ENCODE measurements at places on chromosomes 5 and 9.

DNA sequence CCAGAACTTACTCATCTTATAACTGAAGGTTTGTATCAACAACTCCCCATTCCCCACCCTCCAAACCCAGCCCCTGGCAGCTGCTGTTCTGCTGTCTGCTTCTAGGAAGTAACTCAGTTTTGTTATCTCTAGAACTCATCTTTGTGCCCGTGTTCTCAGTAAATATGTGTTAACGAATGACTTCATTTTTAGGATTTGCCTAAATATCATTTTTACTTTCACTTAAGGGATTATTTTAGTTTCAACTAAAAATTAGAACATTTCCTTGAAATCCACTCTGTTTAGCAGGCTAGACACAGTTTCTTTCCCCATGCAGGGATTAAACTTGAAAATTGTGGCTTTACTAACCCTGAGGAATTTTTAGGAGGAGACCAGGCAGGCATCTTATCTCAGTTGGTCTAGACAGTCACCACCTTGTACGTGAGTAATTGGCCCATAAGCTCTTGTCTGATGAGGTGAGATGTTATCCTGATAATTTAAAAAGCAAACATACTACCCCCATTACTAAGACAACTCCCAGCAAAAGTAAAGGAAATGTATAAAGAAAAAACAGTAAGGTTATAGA lies 68.2 kb upstream of the TNFAIP8 start:
- DNase-seq: no peak

DNA sequence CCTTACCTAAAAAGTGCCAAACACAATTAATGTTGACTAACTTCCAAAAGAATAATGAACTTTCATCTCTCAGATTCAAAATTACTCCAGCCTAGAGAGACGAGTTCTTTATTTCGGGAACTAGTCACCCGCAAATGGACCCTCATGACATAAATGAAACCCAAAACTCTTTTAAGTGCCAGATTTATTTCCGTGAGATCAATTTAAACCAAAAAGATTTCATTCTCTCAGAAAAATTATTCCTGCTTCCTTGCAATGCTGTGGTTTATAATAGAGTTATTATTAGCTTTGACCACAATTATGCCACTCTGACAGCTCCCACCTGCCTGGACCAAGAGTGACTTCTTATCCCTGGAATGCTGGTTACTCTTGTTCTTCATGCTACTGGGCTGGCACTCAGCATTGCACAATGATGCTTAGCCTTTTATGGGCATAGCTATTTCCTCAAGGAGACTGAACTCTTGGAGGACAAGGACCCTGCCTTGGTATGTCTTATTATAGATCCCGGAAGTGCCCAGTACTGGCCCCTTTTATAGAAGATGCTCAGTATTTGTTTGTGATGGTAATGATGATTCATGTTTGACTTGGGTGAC lies 183.5 kb downstream of the SNX18 start:
- no peak for DNase-seq

GRCh38 chr9:80507611-80508010 lies 935.8 kb downstream of the TLE4 start:
- DNase-seq: no peak

GRCh38 chr5:76927961-76928360 lies 24.9 kb upstream of the CRHBP start:
- no peak for DNase-seq

DNA sequence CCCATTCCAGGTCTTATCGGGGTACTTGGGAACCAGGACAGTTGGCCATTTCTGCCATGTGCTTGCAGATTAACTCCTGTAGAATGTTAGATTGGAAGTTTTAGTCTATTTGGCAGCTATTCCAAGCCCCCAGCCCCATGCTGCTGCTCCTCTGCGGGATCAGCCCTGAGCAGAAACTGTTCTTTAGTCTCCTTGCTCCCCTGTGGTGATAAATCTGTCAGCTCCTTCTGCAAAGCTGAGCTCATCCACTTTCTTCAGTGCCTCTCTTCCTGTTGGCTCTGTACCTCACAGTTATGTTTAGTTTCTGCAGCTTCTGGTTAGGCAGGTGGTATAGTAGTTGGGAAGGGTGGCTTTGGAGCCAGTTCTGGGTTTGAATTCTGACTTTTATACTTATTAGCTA lies 170.4 kb downstream of the GRIA1 start:
- DNase-seq: no peak

DNA sequence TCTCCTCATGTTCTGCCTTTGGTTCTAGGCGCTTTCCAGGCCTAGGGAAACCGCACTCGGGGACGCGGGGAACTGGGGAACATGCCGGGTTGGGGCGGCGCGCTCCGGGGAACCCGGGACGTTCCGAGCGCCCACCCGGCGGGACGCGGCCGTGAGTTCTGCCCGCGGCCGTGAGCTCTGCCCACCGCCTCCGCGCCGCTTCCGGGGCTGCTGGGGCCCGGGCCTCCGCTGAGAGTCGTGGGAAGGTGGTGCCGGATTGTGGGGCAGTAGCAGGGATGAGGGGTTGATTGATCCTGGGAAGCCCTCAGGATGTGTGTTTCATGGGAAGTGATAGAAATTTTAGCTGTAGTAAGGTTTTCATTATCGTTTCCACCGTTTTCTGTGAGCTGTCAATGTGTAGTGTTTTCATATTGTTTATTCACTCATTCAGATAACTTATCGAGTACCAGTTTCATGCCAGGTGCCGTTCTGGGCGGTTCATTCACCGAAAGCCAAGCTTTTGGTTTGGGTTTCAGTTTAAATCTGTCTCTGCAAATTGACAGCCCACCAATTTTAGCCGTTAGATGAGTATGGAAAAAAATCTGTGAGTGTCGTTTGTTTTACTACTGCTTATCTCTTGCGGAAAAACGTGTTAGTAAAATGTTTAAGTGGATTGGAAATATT lies 657 bp downstream of the MTRR start:
- DNase-seq: no peak

GRCh38 chr5:109654455-109654854 lies 35.3 kb upstream of the MAN2A1 start:
- no peak for DNase-seq

DNA sequence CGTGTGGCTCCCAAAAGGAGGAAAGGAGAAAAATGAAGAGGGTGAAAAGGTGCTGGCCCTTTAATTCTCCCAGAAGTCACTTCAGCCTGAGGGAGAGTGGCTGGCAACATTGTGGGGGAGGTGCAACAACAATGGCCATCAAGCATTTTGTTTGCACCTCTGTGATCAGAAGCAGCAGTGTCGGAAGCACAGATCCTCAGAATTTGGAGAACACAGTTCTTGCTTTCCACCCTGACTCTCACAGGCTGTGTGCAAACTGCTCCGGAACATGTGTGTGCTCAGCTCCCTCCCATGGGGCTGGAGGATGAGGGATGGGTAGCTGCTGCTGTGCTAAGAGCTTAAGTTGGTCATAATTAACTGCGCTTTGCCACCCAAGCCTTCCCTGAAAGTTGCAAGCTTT lies 127.1 kb downstream of the DPYSL3 start:
- no peak for DNase-seq

- no peak for DNase-seq
These were observed 42.8 kb downstream of the NRG2 start for GRCh38 chr5:140000332-140000731.

- no peak for DNase-seq
These were observed 518.6 kb downstream of the TLE4 start for GRCh38 chr9:80090317-80090716.

DNA sequence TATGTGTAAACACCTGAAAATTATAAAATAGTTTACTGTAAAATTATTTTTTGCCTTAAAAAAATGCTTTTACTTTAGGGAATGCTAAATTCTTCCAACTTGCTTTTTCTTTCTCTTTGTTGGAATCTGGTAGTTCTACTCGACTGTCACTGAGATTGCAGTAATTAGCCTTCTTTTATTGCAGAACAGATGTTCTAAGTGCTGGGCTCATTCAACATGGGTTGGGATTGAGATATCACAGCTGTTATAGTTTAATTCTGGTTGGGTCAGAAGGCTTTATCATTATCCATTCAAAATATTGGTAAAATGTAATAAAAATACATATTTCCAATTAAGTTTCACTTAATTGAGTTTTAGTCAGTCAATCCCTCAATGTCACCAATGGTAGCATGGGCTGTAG lies 686.7 kb downstream of the CDH18 start:
- no peak for DNase-seq

- no peak for DNase-seq
These were observed 6.4 kb downstream of the TNFSF15 start for GRCh38 chr9:114799441-114799840.

DNA sequence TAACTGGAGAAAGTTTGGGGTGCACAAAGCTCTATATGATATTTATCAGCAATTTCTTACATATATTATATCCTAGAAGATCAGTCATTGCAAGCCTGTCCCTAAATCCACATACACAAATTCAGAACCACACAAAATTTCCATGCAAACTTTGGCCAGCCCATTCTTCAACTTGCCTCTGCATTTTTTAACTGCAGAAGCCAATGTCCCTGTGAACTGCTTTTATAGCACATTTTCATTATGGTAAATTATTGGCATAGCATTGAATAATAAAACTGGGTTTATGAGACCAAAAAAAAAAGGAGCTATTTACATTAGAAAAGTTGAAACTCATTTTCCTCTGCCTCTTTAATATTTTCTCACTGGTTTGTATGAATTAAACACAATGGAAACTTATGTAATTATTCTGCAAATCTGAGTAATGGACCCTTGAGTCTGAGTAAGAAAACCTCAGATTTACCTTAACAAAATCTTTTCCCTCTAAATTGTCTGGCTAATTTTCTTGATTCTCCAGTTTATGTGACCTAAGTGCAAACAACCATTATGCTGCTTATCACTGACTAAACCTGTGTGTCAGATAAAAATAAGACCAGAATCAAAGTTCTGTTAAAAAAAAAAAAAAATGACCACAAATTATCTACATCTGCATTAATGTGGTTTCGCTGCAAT lies 398.9 kb downstream of the EFNA5 start:
- no peak for DNase-seq

GRCh38 chr5:45692481-45692880 lies 3.7 kb downstream of the HCN1 start:
- DNase-seq: no peak

- DNase-seq: no peak
These were observed 536.5 kb upstream of the ZNF462 start for GRCh38 chr9:106326493-106326892.

GRCh38 chr9:93586290-93587057 lies 10.1 kb downstream of the PHF2 start:
- DNase-seq: no peak

- DNase-seq: no peak
These were observed 10.3 kb downstream of the PTPA start for GRCh38 chr9:129121483-129121882.

GRCh38 chr5:102715082-102715807 lies 39.9 kb upstream of the PAM start:
- no peak for DNase-seq

GRCh38 chr5:9790276-9790675 lies 160.1 kb upstream of the TAS2R1 start:
- DNase-seq: no peak

DNA sequence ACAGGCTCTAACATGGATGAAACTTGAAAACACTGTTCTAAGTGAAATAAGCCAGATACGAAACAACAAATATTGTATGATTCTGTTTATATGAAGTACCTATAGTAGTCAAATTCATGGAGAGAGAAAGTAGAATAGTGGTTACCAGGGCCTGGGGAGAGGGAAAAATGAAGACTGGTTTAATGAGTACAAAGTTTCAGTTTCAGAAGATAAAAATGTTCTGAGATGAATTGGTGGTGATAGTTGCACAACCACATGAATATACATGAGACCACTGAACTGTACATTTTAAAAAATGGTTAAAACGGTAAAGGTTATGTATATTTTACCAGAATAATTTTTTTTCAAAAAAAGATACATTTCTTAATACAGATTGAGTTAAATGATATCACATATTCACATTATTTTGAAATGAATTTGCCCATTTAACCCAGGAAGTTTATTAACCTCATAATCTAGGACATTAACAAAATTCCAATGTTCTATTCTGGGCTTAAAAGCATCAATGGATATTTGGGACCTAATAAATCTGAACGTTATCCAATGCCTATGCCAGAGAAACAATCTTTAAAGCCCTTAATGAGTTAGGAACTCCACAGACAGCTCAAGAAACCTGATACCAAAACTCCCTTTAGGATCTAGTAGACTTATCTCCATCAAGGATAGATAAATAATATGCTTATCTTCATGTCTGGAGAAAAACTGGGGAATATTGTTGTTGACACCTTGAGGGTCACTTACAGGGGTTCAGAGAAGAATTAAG lies 521.3 kb downstream of the EFNA5 start:
- no peak for DNase-seq

DNA sequence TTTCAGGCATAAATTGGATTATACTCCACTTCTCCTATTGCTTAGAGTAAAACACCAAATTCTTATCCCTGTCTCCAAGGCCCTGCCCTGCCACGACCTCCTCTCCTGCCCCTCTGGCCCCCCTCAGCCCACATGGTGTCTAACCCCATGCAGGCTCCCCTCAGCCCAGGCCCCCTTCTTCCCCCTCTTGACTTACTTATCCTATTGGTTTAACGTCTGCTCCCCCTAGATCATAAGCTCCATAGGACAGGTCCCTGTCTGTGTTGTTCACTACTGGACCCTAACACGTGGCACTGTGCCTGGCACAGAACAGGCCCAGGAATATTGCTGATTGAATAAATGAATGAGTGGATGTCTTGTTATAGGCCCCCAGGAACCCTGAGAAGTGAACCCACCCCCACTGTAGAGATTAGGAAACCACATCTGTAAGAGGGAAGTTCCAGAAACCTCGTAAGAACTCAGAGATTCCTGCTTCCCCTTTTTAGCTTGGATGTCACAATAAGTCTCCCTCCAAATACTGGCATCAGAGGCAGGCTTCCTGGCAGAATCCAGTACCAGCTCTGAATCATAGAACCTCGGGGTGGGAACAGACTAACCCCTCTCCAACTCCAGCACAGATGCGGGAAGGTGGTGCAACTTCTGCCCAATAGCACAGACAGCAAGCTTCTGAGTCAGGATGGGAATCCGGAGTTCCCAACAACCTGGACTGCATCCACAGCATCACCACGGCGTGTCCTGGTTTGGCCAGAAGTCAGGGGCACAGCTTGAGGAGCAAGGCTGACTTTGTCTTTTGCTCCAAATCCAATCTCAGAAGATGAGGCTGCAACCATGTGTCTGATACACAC lies 31.5 kb downstream of the HRH2 start:
- no peak for DNase-seq

- DNase-seq: no peak
These were observed 132.3 kb upstream of the ZNF608 start for GRCh38 chr5:124878583-124879342.

- no peak for DNase-seq
These were observed 252.2 kb downstream of the PIK3R1 start for GRCh38 chr5:68467794-68468193.

DNA sequence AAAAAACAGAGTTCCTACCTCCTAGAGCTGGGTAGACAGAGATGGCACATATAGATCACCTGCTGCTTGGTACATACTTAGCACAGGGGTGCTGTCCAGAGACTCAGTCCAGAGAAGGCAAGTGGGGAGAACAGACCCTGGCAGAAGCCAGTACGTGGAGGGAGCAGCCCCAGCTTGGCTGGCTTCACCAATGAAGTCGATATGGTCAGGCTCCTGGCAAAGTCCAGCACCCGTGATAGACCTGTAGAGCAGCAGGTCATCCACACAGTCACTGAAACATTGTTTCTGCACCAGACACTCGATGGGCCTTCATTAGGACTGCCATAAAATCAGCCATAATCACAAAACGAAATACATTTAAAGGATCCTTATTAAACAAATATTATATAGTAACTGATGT lies 45.8 kb downstream of the WHRN start:
- DNase-seq: no peak

GRCh38 chr5:73938280-73938937 lies 312.4 kb downstream of the ARHGEF28 start:
- DNase-seq: no peak

GRCh38 chr9:35482071-35482470 lies 7.8 kb upstream of the RUSC2 start:
- no peak for DNase-seq

- no peak for DNase-seq
These were observed 187.0 kb downstream of the CACNA1B start for GRCh38 chr9:138064547-138064946.
